ENCODE measurements at places on chromosomes 16 and 17. TPM values are rescaled to one million over a fixed set of nuclear protein-coding genes. Genes with fewer than 3 reads are reported as not detected.
A peak's percentile ranks its signal among the peaks of the same experiment; 100 is the strongest.

GRCh38 chr16:12344577-12345343, 368.2 kb downstream of the SNX29 start:
- H3K36me3 ChIP-seq = no peaks in the 10 kb centered on the region
- no peak overlapping the region for H3K27ac ChIP-seq
- no peak for DNase-seq

DNA sequence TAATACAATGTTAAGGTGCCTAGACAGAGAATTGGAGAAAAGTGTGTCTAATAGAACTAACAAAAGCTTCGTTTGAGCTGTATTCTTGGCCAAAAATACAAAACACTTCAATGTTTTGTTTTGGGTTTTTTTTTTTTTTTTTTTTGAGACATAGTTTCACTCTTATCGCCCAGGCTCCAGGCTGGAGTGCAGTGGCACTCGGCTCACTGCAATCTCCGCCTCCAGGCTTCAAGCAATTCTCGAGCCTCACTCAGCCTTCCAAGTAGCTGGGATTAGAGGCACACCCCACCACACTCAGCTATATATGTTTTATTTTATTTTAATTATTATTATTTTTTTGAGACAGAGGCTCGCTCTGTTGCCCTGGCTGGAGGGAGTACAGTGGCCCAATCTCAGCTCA, 38.3 kb upstream of the CARMIL2 start:
- no peaks in the 10 kb centered on the region for H3K27me3 ChIP-seq
- no peak overlapping the region for H3K4me3 ChIP-seq
- H3K27ac ChIP-seq = no peak overlapping the region
- peaks cover 5% of the 10 kb centered on the region for H3K36me3 ChIP-seq
- no peak for DNase-seq

GRCh38 chr16:29815032-29815721, 775 bp upstream of the PAGR1 start:
- peaks cover 9% of the 10 kb centered on the region for H3K4me1 ChIP-seq
- DNase-seq = no peak
- H3K4me3 ChIP-seq = peak overlapping the region; percentile 79
- H3K36me3 ChIP-seq = peaks cover 6% of the 10 kb centered on the region
- no peaks in the 10 kb centered on the region for H3K27me3 ChIP-seq

DNA sequence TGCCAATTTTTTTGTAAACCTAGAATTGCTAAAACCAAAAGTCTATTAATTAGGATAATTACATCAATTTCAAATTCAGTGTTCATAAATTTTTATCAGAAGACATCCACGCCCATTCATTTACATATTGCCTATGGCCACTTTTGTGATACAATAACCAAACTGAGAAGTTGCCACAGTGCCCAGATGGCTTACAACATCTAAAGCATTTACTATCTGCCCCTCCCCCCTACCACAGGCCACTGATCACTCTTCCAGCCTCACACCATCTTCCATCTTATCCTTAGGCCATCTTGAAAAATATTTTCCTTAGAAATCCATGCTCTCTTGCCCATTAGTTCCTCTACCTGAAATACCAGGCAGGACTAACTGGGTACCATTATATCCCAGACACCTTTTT, 6.3 kb upstream of the PRKAR1A start:
- DNase-seq = no peak
- H3K4me3 ChIP-seq = no peak overlapping the region
- H3K36me3 ChIP-seq = no peaks in the 10 kb centered on the region
- no peaks in the 10 kb centered on the region for H3K27me3 ChIP-seq
- H3K4me1 ChIP-seq = peaks cover 22% of the 10 kb centered on the region

- DNase-seq = no peak
- no peak overlapping the region for H3K4me3 ChIP-seq
- H3K27me3 ChIP-seq = no peaks in the 10 kb centered on the region
- no peaks in the 10 kb centered on the region for H3K36me3 ChIP-seq
These were observed 172.3 kb upstream of the IRX6 start for GRCh38 chr16:55151561-55152305.

- no peaks in the 10 kb centered on the region for H3K27me3 ChIP-seq
- H3K4me3 ChIP-seq = no peak overlapping the region
- H3K36me3 ChIP-seq = no peaks in the 10 kb centered on the region
- H3K4me1 ChIP-seq = no peaks in the 10 kb centered on the region
- no peak for DNase-seq
- H3K27ac ChIP-seq = no peak overlapping the region
These were observed 76.0 kb downstream of the CACNG3 start for GRCh38 chr16:24332178-24332577.

The ATMIN gene
- total RNA-seq = 24.3 TPM

The CMTM2 gene
- 5.4 TPM for total RNA-seq

The GAS7 gene
- total RNA-seq = 0.66 TPM

The GPR142 gene
- total RNA-seq = not detected
